ENCODE measurements at places on chromosomes 12 and 14.
A peak's percentile ranks its signal among the peaks of the same experiment; 100 is the strongest.

GRCh38 chr12:75939016-75939642, 92.4 kb downstream of the PHLDA1 start:
- DNase-seq = no peak

- no peak for DNase-seq
These were observed 379.9 kb upstream of the PDE3A start for GRCh38 chr12:19988459-19988873.

DNA sequence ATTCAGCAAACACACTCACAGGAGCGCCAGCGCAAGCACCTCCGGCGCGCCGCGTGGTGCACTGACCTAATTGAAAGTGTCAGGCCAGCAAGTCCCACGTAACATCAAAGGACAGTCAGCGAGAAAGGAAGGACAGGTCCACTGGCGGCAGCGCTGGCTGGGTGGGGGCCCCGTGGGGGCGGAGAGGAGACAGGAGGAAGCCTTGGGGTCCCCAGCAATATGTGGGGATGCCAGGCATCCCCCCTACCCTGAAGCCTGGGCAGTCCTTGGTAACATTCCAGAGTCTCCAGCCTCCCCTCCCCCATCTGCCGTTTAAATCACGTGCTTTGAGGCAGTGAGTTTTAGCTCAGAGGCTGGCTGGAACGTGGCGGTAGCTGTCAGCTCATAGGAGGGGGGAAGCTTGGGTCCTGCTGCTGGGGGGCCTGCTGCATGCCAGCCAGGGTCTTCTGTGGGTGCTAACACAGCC, 159.2 kb downstream of the CALM1 start:
- no peak for DNase-seq

DNA sequence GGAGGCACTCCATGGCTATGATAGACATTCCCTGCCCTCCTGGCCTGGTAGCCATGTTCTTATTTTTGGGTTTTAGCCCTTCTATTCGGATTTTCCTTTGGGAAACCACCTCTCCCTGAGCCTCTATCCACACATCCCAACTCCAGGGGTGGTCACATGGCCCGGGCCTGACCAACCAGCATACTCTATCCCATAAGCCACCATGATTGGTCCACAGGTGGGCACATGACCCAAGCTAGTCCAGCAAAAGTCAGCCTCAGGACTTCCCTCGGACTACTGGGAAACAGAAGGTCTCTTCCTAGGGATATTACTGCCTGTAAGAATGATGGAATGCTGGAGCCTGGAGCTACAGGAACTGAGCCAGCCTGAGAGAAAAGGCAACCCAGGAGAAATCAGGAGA, 12.5 kb downstream of the PRIMA1 start:
- no peak for DNase-seq

GRCh38 chr12:112939761-112940381, 1.6 kb downstream of the OAS3 start:
- DNase-seq = no peak

DNA sequence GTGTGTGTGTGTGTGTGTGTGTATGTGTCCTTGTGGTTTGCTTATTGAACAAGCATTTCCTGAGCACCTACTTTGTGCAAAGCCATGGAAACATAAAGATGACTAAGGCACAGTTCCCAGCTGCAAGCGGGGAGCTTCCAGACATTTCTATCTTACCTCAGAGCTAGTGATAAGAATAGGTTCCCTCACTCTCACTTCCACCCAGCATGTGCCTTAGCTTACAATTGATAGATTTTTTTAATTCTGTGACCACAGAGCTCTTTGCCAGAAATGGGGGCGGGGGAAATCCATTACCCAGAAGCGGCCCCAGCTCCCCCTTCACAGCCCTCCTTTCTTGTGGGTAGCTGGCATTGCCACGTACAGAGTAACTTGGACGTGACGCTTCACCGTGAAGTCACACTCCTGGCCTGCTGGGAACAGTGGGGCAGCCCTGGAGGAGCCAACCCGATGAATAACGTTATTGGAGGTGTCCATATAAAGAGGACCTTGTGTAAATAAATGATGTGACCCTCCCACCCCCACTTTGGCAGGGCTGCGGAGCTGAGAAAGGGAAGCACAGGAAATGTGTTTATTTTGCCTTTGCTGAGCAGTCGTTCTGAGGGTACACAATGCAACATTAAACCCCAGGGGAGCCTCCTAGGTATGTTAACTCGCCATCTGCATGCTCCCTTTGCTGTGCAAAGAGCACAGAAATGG, 238.9 kb downstream of the CHST11 start:
- peak; percentile 28 for DNase-seq

DNA sequence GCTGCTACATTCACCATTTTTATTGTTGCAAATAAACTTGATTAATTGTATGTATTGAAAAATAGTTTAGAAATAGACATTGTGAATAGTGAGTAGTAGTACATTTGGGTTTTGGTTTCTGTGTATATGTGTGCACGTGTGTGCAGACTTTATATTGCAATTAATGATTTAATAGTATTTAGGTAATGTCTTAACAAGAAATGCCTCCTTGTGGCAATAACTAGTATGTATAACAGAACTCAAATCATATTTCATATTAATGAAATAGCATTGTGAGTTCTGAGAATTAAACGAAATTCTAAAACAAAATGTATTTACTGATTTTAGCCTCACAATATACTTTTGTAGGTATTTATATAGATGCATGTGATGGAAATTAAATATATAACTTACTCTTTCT, 100.1 kb downstream of the SCAF11 start:
- DNase-seq = no peak

DNA sequence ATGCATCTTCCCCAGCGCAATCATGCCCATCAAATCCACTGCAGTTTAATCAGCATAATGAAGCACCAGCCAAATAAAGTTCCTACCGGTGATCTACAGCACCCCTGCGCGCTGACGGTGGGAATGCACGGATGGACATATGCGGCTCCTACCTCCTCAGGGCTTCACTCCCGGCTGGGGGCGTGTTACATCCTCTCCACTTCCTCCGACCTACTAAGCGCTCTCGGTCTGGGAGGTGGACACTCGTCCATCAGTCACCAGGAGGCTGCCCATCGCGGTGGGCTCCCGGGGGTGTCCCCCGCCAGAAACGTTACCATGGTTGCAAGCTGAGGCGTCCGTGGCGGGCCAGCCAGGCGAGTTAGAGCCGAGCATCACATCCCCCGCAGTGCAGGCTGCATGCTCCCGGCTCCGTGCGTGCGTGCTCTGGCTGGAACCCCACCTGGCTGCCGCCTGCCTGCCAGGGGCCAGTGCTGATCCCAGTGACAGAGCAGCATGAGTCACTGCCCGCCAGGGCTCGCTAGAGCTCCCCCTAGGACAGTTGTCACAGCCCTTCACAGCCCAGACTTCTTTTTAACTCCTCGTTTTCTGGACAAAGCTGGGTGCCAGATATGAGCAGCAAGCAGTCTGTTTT, 73.0 kb downstream of the CIT start:
- DNase-seq = no peak

- DNase-seq = no peak
These were observed 120.3 kb downstream of the FBXL14 start for GRCh38 chr12:1474041-1474573.

DNA sequence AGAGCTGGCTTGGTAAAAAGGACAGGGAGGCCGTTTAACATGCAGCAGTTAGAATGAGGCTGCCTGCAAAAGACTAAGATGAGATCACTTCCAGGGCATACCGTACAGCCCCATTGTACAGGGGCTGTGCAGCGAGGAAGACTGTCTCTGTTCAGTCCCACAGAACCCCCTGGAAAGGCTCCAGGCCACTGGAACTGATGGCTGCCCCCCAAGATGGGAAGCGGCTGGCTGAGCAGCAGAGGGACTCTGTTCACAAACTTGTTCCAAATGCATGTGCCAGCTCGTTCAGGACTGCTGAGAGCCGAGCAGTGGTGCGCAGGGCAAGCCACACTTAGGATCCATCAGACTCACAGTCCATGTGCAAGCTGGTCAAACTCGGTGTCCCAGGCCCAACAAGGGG, 82.9 kb downstream of the CHGA start:
- no peak for DNase-seq

DNA sequence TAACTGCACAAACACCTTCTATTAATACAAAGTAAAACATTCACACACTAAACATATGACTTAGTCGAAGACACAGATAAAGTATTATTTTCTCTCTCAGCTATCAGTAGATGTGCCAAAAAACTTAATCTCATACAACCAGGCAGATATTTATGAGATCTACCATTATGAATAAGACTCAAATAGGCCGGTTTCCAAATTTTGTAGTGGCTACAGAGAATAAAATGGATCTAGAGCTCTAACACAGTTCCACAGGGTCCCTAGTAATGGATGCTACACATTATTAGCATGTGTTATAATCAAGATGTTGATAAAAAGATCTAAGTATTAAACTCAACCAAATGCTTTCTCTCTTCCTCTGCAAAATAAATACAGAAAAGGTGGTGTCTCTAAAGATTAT, 10.4 kb downstream of the SAV1 start:
- no peak for DNase-seq

DNA sequence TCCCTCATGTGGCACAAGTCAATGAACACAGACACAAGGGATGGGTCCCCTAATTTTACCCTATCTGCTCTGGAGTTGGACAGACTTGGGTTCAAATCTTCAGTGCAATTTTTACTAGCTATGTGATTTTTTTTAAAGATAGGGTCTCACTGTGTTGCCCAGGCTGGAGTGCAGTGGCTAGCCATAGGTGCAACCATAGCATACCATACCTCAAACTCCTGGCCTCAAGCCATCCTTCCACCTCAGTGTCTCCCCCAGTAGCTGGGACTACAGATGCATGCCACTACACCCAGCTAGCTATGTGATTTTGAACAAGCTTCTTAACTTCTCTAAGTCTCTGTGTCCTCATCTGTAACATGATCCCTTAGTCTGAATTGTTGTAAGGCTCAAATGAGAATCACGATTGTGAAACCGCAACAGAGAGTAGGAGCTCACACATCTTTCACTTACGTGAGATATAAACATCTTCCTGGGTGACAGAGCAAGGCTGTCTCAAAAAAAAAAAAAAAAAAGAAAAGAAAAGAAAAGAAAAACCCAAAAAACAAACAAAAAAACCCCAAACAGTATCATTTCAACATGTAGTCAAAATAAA, 4.7 kb downstream of the CALCOCO1 start:
- no peak for DNase-seq

GRCh38 chr12:122981036-122981471, 573 bp downstream of the ARL6IP4 start:
- DNase-seq = no peak

- no peak for DNase-seq
These were observed 10.6 kb downstream of the ACVRL1 start for GRCh38 chr12:51917746-51918453.

DNA sequence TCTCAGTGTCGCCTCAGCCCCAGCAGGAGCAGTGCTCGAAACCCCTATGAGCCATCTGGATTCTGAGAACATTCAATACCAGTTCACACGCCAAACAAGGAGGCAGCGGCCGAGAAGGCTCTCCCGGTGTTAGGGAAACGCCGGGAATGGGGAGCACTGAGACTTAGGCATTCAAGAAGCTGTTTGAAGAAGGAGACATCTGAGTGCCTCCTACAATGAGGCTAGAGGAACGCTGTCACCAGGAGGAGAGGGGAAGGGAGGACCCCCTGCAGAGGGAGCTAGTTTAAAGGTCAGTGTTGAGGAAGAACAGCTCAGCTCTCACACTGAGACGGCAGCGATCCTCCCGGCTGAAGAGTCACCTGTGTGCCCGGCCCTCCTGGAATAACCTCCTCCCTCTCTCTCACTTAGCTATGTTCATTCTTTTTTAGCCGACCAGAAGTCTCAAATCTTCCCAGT, 69.9 kb downstream of the SERPINA3 start:
- no peak for DNase-seq

- no peak for DNase-seq
These were observed 60.4 kb upstream of the PTHLH start for GRCh38 chr12:28032811-28033537.

DNA sequence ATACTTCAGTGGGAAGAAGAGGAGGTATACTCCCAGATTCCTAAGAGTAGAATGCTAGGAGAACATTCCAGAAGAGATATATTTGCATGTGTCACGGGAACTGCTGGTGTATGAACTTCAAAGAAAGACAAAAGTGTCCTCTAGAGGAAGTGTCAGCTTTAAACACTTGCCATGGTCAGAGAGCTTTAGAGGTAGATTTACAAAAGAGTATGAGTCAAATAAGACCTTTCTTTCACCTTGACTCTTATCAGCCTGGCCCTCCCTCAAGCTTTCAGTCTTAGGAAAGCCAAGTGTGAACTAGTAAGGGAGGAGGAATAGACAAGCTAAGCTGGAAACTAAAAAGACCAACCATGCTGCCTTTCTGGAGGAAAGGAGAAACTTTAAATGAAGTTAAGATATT, 34.7 kb downstream of the COX8C start:
- DNase-seq = no peak

DNA sequence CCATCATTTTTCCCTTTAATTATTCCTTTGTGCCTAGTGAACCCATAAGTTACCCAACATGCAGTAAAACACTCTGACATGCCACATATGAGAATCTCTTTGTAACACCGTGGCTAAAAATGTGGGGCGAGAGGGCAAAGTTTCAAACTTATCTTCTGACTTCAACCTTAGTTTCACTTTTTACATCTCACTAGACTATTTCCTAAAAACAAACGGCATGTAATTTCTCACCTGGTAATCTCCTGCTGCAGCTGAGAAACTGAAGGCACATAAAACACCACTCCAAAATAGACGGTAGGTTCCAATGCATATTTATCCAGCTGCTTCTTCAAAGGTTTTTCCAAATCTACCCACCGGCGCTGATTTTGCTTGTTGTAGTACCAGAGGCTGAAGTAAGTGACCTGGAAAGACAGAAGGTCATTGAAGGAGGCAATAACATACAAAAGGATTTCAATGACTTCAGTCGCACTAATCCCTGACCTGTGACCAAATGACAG, 37.9 kb downstream of the PTPN21 start:
- DNase-seq = no peak

GRCh38 chr12:57727758-57728395, 10.7 kb downstream of the AGAP2 start:
- DNase-seq = no peak

Measured in activated T-cell treated with anti-CD3 and anti-CD28 coated beads for 1 hour (primary cell).